CD4-positive, alpha-beta T cell treated with Interleukin-10 for 1 hour (primary cell): ENCODE measurements at places on chromosomes 2 and 18.
A peak's percentile ranks its signal among the peaks of the same experiment; 100 is the strongest.

GRCh38 chr18:23870676-23871380 lies 143.7 kb upstream of the TTC39C start:
- no peak for DNase-seq

DNA sequence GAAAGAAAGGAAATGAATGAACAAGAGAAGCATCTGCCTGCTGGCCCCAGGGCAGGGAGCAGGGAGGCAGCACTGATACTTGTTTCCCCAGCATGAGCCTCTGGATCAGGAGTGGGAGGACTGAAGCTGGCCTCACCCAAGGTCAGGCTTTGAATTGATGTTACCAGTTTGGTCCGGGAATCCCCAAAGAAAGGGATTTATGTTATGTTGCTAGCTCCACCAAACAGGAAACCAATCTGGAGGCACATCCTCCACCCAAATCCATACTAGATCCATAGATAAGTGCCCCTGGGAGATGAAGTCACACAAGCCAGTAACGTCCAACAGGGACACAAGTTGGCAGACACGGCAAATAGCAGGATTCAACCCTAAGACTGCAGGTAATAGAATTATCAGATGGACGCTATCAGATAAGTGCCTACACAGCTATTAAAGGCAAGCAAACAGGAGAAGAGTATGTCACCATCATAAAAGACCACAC lies 85.9 kb downstream of the MTCL1 start:
- DNase-seq, result no peak

DNA sequence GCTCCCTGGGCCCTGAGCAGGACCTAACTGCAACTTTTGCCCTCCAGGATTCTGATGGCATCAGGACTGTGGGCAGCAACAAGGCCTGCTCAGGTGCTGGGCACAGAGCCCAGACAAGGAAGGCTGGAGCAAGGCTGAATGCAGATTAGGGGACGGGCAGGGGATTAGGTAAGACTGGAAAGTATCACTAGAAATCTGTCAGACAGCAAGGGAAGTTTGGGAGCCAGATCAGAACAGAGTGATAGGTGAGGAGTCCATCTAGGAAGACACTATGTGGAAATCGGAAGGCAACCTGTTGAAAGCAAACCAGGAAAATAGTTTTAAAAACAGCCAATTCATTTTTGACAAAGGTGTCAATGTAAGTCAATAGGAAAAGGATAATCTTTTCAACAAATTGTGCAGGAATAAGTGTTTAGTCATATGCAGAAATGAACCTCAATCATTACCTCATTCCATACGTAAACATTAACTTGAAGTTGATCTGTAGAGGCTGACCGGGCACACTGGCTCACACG lies 56.4 kb upstream of the STPG4 start:
- no peak for DNase-seq

DNA sequence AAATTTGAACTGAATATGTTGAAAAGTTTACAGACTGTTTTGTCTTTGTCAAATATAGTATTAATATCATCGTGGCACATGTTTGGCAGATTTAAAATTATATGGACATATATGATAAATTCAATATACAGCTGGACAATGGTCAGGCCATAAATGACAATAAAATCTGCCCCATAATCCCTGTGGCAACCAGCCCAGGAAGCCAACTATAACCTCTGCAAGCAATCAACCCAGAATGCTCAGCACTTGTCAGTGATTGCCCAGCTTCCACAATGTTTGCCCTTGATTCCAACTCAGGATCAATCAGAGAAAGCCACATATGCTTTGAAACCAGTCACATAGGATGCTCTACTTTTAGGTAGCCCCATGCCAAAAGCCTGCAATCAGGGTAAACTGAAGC lies 671.9 kb downstream of the SUCLG1 start:
- DNase-seq, result no peak

GRCh38 chr2:115484486-115484885 lies 1042.0 kb downstream of the DPP10 start:
- DNase-seq, result no peak

DNA sequence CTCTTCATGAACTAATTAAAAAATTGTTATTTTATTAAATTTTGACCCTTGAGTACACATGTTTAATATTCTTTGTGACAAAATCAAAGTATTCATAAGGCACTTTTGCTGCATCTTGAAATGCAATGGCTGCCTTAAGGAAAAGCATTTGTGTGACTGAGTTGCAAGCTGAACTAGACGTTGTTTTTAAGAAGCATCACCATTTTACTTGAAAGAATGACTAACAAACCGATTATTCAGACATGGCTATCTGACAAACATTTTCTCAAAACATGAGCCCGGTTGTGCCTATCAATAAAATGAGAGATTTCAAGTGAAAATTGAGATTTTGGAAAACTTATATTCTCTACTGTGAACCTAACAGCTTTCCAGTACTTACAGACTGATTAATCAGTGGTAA lies 2.8 kb downstream of the GCFC2 start:
- DNase-seq, result no peak

DNA sequence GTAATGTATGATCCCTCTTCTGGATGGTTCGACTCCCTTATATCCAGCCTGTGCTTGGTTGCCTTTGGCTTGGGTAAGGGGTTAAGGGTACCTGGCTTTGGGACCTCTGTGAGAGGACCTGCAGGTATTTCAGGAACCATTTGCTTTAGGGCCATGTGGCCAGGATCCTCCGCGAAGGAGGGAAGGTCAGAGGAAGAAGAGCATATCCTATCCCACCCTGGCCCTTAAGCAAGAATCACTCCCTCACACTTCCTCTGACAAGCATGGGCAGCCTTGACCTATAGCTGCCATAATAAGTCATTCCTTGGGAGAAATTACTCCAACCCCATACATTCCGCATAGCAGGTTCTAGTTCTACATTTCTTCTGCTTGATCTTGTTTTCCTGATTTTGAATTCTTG lies 59.1 kb upstream of the TXNDC2 start:
- DNase-seq, result no peak

DNA sequence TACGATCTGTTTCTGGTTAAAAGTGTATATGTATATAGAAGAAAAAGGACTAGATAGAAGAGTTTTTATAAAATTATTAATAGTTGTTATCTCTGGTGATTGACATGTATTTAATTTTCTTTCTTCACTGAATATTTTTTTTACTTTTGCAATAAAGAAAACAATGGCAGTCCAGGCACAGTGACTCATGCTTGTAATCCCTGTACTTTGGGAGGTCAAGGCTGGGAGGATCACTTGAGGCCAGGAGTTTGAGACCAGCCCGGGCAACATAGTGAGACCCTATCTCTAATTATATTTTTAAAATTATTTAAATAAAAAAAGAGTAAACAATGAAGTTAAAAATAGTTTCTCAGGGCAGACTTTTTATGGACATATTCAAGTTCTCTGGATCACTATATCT lies 114.7 kb downstream of the FAM117B start:
- no peak for DNase-seq

GRCh38 chr2:162731917-162732804 lies 106.4 kb downstream of the KCNH7 start:
- DNase-seq, result peak; percentile 33

DNA sequence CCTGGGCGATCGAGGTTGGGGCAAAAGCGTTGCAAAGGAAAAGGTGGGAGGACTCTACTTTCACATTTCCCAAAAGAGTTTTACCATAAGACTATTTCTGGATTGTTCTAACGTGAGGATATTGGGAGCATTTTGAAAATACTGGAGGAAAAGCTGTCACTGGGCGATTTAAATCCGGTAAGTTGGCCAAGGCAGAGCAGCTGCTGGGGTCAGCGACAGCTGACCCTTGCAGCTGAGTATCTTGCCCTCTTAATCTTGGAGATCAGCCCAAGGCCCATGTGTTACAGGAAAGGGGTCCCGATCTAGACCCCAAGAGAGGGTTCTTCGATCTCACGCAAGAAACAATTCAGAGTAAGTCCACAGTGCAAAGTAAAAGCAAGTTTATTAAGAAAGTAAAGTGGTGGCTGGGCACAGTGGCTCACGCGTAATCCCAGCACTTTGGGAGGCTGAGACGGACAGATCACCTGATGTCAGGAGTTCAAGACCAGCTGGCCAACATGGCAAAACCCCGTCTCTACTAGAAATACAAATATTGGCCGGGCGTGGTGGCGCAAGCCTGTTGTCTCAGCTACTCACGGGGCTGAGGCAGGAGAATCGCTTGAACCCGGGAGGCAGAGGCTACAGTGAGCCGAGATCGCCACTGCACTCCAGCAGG lies 964 bp upstream of the ST3GAL5 start:
- no peak for DNase-seq

DNA sequence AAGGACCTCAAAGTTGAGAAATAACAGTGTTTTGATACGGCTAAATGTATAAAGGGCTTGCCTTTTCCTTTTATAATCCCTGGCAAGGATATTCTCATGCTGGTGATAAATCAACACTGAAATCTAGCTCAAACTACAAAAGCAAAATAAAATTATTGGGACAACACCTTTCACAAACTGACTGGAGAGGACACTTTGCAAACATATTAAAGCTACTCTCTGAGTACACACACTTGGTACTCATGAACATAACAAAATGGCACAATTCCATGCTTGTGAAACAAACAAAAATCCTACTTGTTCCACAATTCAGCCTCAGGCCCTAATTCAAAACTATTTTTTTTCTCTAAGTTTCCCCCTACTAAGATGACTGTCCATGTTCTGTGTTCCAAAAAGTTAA lies 305.8 kb downstream of the ETAA1 start:
- no peak for DNase-seq

DNA sequence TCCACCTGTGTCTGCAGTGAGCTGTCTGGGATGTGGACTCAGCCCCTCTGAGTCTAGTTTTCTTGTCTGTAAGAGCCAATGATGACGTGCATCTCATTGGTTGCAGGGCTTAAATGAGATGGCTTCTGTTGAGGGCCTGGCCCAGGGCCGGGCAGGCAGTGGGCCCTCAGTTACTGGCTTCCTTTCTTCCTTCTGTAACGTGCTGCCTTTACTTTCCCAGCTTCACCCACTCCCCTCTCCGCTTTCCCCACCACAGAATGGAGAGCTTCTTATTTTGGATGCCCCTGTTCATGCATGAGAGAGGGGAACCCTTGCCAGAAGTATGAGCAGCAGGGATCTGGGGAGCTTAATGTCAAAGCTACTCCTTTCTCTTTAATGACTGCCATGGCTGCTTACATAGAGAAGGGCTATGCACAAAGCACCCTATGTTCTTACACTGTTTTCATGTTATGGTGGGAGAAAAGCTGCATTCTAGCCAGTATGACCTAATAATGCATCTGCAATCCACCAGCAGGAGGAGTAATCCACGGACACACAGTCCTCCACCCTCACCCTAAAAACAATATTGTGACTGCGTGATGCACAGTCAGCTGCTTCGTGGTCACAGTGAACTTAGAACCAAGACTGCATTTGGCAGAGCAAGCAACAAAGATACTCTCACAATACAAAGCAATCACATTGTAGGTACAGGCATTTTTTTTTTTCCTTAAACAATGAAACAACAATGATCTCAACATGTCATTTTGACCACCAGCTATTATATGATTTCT lies 37.2 kb downstream of the CREG2 start:
- peak; percentile 38 for DNase-seq

GRCh38 chr2:215571689-215572088 lies 135.8 kb upstream of the FN1 start:
- DNase-seq, result no peak

DNA sequence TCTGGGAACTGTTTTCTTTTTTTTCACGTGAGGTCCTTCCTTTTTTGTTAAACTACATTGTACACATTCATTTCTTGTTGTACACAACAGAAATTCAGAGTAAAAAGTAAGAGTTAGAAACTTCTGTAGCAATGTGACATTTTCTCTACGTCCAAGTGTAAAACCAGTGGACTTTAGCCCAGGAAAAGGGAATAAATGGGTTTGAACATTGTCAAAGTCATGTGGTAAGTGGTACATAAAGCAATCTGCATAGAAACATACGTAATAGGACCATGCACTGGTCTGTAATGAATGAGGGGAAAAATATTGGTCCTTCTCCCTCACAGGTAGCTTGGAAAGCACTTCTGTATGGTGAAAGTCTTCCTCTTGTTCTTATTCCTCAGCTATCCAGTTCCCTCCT lies 421.4 kb downstream of the SETBP1 start:
- DNase-seq, result no peak

- DNase-seq, result no peak
Observed at GRCh38 chr2:103288696-103289095, 526.9 kb downstream of the TMEM182 start.

- no peak for DNase-seq
Observed at GRCh38 chr18:49368161-49368875, 92.1 kb downstream of the DYM start.

GRCh38 chr2:233245406-233245805 lies 6.1 kb upstream of the ATG16L1 start:
- no peak for DNase-seq

DNA sequence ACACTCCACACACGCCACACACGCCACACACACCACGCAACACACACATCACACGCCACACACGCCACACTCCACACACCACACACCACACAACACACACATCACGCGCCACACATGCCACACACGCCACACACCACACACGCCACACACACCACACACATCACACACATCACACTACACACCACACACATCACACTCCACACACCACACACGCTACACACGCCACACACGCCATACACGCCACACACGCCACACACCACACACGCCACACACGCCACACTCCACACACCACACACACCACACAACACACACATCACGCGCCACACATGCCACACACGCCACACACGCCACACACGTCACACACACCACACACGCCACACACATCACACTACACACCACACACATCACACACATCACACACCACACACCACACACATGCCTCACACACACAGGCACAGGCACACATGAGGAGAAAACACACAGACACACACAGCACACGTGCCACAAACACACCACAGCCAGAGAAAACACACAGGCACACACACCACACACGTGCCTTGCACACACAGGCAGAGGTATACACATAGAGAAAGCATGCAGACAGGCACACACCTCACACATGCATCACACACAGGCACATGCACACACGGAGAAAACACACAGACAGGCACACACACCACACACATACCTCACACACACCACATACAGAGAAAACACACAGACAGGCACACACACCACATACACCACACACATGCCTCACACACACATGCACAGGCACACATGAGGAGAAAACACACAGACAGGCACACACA lies 241.5 kb upstream of the MYT1L start:
- no peak for DNase-seq

- DNase-seq, result no peak
Observed at GRCh38 chr2:230184727-230185578, 34.8 kb downstream of the SP110 start.

DNA sequence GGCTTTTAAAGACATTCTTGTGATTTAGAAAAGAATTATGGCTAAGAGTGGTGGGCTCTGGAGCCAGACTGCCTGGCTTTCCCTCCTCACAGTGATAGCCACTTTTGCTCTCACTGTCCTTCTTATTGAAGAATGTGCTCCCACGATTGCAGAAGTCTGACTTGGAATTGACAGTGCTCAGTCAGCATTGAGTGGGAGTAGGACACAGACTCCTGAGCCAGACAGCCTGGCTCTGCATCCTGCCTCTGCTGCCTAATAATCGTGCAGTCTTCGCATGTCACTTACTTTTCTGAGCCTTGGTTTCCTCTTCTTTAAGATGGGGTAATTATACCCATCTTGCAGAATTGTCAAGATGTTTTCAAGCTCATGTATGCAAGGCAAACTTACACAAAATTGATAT lies 23.3 kb downstream of the SPATS2L start:
- no peak for DNase-seq

- no peak for DNase-seq
Observed at GRCh38 chr2:120396013-120396860, 50.3 kb downstream of the INHBB start.
